GM23338 (cell line): ENCODE measurements at places on chromosomes 7 and 10.

- no peak for DNase-seq
Measured at GRCh38 chr10:101625821-101626412, 37.8 kb downstream of the DPCD start.

GRCh38 chr10:16603308-16603707 is 81.6 kb upstream of the C1QL3 start:
- DNase-seq = no peak

- DNase-seq = no peak
Measured at GRCh38 chr7:20438694-20439376, 108.1 kb downstream of the ITGB8 start.

DNA sequence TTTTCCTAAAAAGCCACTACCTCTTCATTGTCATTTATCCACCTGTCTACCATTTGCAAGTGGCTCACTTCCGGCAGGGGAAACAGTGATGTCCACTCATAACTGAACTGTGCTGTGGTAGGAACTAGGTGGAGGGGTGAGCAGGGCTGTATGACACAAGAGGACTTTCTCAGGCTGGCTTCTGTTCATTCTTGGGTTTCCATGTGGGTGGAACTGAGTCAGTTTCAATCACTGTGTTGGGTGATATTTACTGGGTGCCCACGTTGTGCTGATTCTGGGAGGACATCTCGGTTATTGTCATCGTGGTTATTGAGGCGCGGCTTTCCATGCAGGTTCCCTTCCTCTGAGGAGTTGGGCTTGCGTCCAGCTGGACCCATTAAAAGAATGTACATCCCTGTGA is 38.8 kb downstream of the RAMP3 start:
- DNase-seq = no peak

DNA sequence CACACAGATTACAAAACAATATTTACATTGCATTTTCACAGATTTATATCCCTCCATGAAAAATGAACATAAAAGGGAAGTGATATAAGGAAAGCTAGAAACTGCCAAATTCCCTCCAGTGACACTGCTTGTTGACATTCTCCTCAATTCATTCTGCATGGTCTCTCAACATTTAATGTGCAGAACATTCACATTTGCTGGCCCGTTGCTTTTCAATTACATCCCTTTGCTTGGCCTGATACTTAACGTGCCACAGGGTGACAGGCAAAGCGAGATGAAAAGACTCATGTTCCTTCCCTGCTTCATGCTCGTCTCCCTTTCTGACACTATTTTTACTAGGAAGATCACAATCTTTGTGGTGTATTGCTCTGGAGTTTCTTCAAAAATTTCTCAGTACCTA is 1019.7 kb upstream of the LRRN3 start:
- no peak for DNase-seq

DNA sequence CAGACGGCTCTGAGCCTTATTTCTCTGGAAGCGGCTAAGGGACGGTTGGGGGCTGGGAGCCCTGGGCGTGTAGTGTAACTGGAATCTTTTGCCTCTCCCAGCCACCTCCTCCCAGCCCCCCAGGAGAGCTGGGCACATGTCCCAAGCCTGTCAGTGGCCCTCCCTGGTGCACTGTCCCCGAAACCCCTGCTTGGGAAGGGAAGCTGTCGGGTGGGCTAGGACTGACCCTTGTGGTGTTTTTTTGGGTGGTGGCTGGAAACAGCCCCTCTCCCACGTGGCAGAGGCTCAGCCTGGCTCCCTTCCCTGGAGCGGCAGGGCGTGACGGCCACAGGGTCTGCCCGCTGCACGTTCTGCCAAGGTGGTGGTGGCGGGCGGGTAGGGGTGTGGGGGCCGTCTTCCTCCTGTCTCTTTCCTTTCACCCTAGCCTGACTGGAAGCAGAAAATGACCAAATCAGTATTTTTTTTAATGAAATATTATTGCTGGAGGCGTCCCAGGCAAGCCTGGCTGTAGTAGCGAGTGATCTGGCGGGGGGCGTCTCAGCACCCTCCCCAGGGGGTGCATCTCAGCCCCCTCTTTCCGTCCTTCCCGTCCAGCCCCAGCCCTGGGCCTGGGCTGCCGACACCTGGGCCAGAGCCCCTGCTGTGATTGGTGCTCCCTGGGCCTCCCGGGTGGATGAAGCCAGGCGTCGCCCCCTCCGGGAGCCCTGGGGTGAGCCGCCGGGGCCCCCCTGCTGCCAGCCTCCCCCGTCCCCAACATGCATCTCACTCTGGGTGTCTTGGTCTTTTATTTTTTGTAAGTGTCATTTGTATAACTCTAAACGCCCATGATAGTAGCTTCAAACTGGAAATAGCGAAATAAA is 175.5 kb downstream of the RNF216 start:
- DNase-seq = no peak

DNA sequence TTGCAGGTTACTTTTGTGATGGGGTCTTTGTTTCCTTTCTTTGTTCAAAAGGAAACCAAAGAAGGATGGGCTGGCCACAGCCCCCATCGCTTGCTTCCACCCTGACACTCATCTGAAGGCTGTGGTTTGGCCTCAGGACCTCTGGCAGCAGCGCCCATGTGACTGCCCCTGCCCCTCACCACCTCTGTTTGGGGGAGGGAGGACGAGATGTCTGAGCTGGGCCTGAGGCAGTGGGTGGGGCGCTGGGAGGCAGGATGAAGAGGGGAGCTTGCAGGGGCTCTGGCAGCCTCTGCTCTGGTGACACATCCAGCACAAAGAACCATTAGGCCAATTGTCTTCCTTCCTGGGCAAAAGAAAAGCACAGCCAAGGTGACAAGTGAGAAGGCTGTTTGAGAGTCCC is 15.9 kb upstream of the CHST15 start:
- no peak for DNase-seq

DNA sequence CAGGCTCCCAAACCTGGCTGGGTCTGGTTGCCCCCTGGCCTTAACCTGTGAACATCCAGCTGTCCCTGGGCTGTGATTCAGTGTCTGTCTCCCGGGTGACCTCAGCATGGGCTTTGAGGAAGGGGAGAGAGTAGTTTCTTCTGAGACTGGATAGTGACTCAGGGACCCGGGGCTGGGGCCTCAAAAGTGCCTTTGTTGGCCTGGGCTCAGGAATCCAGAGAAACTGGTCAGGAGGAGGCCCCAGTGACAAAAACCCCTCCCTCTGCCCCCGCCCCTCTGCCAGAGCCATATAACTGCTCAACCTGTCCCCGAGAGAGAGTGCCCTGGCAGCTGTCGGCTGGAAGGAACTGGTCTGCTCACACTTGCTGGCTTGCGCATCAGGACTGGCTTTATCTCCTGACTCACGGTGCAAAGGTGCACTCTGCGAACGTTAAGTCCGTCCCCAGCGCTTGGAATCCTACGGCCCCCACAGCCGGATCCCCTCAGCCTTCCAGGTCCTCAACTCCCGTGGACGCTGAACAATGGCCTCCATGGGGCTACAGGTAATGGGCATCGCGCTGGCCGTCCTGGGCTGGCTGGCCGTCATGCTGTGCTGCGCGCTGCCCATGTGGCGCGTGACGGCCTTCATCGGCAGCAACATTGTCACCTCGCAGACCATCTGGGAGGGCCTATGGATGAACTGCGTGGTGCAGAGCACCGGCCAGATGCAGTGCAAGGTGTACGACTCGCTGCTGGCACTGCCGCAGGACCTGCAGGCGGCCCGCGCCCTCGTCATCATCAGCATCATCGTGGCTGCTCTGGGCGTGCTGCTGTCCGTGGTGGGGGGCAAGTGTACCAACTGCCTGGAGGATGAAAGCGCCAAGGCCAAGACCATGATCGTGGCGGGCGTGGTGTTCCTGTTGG is at the start of gene CLDN4:
Gene CLDN4 (plus strand): TSS at position 316 of the 903 bp plus-strand sequence. CDS start 206 bp downstream, at position 522.
- peak; percentile 84 for DNase-seq

GRCh38 chr7:47069385-47070076 is 512.4 kb downstream of the TNS3 start:
- no peak for DNase-seq

GRCh38 chr10:76117949-76118348 is 686.5 kb downstream of the LRMDA start:
- no peak for DNase-seq

GRCh38 chr7:12722136-12722535 is 34.7 kb downstream of the ARL4A start:
- no peak for DNase-seq

DNA sequence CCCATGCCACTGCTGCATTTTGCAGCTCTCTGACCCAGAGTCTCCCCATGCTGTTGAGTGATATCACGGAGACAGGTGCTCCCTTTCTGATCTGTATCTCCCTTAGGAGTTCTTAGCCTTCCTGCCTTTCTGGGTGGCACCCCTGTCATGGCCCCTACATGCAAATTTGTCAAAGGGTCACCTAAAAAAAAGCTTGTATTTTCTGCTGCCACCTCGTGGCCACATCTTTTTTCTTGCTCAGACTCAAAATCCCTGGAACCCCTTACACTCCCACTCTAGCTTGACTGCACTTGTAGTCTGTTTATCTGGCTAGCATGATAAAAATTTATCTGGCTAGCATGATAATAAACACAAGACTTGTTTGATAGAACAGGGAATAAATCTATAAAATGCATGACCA is 809.1 kb downstream of the SORCS1 start:
- DNase-seq = peak; percentile 46

- peak; percentile 64 for DNase-seq
Measured at GRCh38 chr7:31056775-31057346, 4.8 kb downstream of the ADCYAP1R1 start.

DNA sequence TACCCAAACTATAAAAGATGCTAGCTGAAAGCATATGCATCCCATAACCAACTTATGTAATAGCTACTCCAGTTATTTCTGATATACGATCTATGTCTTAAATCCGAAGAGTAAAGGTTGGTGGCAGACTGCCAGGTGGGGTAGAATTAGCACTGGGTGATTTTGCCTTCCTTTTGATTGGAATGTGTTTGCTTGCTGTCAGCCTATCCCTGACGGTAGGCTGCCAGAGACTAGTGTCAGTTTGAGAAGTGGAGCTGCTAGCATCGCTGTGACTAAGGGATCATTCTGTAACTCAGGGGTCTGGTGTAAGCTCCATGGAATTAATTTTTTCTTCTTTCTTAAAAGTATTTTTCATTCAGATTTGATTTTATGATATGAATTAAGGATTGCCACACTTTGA is 9.5 kb upstream of the SEM1 start:
- DNase-seq = peak; percentile 63

- DNase-seq = peak; percentile 13
Measured at GRCh38 chr10:56646329-56647111, 285.5 kb upstream of the ZWINT start.

GRCh38 chr10:75432763-75433162 is 1.3 kb downstream of the LRMDA start:
- no peak for DNase-seq

GRCh38 chr7:131004371-131004770 is 270.4 kb upstream of the KLF14 start:
- no peak for DNase-seq

GRCh38 chr7:128084896-128085608 is 53.8 kb upstream of the LRRC4 start:
- no peak for DNase-seq

- no peak for DNase-seq
Measured at GRCh38 chr7:107180378-107180777, 11.6 kb downstream of the HBP1 start.

GRCh38 chr7:80804589-80804988 is 114.3 kb downstream of the SEMA3C start:
- DNase-seq = no peak

- no peak for DNase-seq
Measured at GRCh38 chr10:115022733-115023132, 70.4 kb upstream of the ATRNL1 start.

GRCh38 chr7:155986497-155987160 is 174.4 kb upstream of the SHH start:
- DNase-seq = no peak

GRCh38 chr7:152105205-152105604 is 79.7 kb downstream of the GALNT11 start:
- DNase-seq = no peak

DNA sequence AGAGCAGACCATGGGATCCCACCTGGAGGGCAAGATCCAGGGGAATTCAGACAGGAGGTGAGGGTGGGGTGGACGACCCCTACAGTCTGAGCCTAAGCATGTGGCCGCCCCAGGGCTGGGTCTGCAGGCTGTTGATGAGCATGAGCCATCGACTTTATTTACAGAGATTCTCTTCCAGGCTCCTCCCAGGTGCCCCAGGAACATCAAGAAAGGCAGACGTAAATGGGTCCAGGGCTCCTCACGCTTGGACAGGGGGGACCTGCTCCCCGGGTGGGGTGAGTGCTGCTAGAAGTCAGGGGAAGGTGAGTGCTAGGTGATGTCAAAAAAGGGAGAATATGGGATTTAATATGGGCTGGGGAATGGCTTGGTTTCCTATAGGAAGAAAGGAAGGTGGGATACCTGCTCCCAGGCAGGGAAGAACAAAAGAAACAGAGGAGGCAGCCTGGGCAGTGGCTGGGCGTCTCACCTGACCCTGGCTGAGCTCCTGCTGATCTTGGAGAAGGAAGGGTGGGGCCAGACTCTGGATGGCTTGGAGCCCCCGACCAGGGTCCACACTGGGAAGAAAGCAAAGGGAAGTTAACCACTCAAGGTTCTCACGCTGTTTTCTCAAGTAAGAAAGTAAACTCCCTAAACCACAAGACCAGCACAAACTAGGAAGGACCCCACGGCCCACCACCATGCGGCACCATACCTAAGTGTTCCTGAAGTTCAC is 162.1 kb upstream of the SHH start:
- DNase-seq = no peak

DNA sequence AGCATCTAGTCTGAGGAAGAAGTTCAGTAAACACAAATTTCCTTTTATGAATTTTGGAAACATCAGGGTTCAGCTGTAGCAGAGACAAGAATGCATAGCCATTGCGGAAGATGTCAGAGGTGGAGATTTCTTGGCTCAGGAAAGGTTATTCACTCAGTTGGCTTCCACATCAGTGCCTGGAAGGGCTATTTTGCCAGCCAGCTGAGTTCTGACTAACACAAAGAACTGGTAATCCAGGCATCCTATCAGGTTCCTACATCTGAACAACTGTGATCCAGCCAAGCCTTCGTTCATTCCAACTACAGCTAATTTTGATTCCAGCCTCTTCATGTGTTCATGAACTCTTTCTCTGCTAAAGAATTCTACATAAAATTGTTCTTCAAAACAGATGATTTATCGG is 965.6 kb downstream of the XPNPEP1 start:
- DNase-seq = no peak

DNA sequence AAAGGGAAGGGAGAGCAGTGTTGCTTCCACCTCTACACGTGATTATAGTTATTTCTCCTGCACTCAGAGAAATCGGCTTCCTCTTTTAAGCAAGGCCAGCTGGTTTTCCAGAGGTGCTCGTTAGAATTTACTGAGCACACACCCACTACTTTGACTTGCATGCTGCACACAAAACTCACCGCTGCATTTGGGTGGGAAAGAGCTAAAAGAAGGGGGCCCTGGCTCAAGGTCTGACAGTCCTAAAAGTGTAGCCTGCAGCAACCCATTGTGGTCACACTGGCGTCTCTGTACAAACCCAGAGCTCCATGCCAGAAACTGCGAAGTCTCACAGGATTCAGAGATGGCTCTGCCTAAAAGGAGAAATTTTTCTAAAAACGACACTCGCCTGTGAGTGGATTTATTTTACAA is 133.7 kb downstream of the SLC25A13 start:
- DNase-seq = no peak

GRCh38 chr7:18874880-18875279 is 242.6 kb downstream of the TWIST1 start:
- no peak for DNase-seq

GRCh38 chr7:75796420-75796819 is 17.2 kb downstream of the CCL24 start:
- DNase-seq = no peak

GRCh38 chr10:77842652-77843212 is 83.8 kb downstream of the DLG5 start:
- no peak for DNase-seq

- DNase-seq = no peak
Measured at GRCh38 chr7:92963566-92963965, 127.2 kb upstream of the CDK6 start.

GRCh38 chr10:409408-410040 is 274.3 kb downstream of the ZMYND11 start:
- DNase-seq = no peak
